ENCODE measurements at places on chromosomes 16 and 17. TPM values are rescaled to one million over a fixed set of nuclear protein-coding genes. Genes with fewer than 3 reads are reported as not detected.

TP53TG3B gene
- total RNA-seq: not detected

CORO1A gene
- total RNA-seq: 5.6 TPM

ZNF18 gene
- 7.5 TPM for total RNA-seq

KRT33A gene
- not detected for total RNA-seq

HOXB8 gene
- total RNA-seq: 4.2 TPM

EVI2A gene
- total RNA-seq: 0.19 TPM

KRTAP1-5 gene
- total RNA-seq: not detected

NPIPA8 gene
- total RNA-seq: 0.19 TPM

TLCD3B gene
- not detected for total RNA-seq

CTRB1 gene
- not detected for total RNA-seq

C16orf86 gene
- total RNA-seq: 2.4 TPM

PRCD gene
- total RNA-seq: under 0.01 TPM

CALB2 gene
- total RNA-seq: not detected

XYLT2 gene
- 25.0 TPM for total RNA-seq

ENPP7 gene
- not detected for total RNA-seq

GNPTG gene
- 26.6 TPM for total RNA-seq

GAST gene
- total RNA-seq: not detected

PRSS27 gene
- 1.1 TPM for total RNA-seq

ZG16 gene
- not detected for total RNA-seq

CCDC144A gene
- 1.4 TPM for total RNA-seq

DBF4B gene
- total RNA-seq: 4.6 TPM

CIITA gene
- total RNA-seq: 0.10 TPM

Measured in vein endothelial cell (primary cell).